Hepatocyte (in vitro differentiated cells): ENCODE measurements at places on chromosomes 5 and 9. TPM values are rescaled to one million over a fixed set of nuclear protein-coding genes. Genes with fewer than 3 reads are reported as not detected.

DNA sequence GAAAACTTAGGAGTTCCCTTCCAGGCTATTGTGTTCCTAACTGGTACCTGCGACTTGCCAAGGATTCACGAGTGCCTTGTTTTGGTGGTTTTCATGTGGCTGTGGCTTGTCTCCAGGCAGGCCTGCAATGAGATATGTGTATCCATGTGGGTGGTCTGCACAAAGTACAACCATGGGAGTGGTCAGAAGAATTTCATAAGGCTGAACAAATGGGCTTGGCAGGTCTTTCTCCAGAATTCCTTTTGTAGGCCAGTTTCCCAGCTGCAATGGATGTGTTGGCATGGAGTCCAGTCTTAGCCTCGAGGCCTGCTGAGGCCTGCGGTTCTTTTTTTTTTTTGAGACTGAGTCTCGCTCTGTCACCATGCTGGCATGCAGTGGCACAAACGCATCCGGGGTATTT is 28.8 kb upstream of the MELK start:
- DNase-seq: peak; percentile 18
- no peaks in the 10 kb centered on the region for H3K27me3 ChIP-seq
- no peaks in the 10 kb centered on the region for H3K4me1 ChIP-seq
- H3K36me3 ChIP-seq: no peaks in the 10 kb centered on the region

- no peaks in the 10 kb centered on the region for H3K36me3 ChIP-seq
- no peaks in the 10 kb centered on the region for H3K27me3 ChIP-seq
- no peaks in the 10 kb centered on the region for H3K4me1 ChIP-seq
Observed at GRCh38 chr9:69232135-69232534, 58.1 kb downstream of the TJP2 start.

DNA sequence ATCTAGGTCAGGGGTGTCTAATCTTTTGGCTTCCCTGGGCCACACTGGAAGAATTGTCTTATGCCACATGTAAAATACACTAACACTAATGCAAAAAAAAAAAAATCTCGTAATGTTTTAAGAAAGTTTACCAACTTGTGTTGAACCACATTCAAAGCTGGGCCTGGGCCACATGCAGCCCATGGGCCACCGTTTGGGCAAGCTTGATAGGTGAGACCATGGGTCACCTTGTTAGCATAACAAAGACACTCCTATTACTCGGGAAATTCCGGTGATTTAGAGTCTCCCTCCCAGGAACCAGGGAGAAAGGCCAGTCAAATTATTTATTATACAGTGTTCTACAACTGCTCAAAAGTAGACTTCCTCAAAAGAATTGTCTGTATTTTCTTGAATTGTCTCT is 12.7 kb downstream of the RECK start:
- H3K4me1 ChIP-seq: peaks cover 7% of the 10 kb centered on the region
- no peak overlapping the region for H3K4me3 ChIP-seq
- no peaks in the 10 kb centered on the region for H3K27me3 ChIP-seq
- no peak overlapping the region for H3K27ac ChIP-seq
- no peak for DNase-seq

DNA sequence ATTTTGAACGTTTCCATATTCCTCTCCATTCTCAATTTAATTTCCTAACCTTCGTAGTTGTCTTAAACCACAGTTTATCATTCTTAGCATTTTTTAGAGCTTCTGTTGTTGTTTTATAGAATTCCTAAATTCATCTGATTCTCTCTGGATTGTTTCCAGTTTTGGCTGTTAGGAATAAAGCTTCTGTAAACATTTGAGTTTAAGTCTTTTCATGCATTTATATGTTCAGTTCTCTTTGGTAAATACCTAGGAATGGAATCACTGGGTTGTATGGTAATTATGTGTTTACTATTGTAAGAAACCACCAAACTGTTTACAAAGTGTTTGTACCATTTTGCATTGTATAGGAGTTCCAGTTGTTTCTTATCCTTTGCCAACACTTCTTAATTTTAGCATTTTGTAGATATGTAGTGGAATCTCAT is 29.7 kb downstream of the GPR21 start:
- H3K27ac ChIP-seq: no peak overlapping the region
- DNase-seq: no peak
- H3K27me3 ChIP-seq: no peaks in the 10 kb centered on the region
- H3K36me3 ChIP-seq: no peaks in the 10 kb centered on the region
- no peaks in the 10 kb centered on the region for H3K4me1 ChIP-seq
- H3K4me3 ChIP-seq: no peak overlapping the region

- H3K4me1 ChIP-seq: no peaks in the 10 kb centered on the region
- peak overlapping the region; percentile 78 for H3K27ac ChIP-seq
- DNase-seq: peak; percentile 34
- no peaks in the 10 kb centered on the region for H3K27me3 ChIP-seq
- H3K4me3 ChIP-seq: peak overlapping the region; percentile 72
Observed at GRCh38 chr5:36607114-36607571, 737 bp downstream of the SLC1A3 start.

GRCh38 chr5:139710319-139711066 is 62.3 kb downstream of the CXXC5 start:
- H3K27me3 ChIP-seq: peaks cover 5% of the 10 kb centered on the region
- peaks cover 42% of the 10 kb centered on the region for H3K4me1 ChIP-seq
- DNase-seq: peak; percentile 91
- H3K27ac ChIP-seq: peak overlapping the region; percentile 25
- H3K36me3 ChIP-seq: no peaks in the 10 kb centered on the region

DNA sequence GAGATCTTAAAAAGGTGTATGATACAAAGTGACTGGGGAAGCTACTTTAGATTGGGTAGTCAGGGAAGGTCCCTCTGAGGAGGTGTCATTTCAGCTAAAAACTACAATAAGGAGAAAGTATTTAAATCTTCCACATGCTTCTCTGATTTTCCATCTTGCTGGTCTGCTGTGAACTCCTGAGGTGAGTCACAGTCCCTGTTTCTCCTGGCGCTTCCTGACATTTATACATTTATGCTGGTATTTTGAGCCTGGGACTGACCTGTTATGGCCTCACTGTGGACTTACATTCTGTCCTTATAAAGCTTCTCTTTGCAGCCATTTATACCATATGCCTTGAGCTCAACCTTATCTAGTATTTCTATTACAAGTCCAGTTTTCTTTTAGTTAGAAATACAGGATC is 95.1 kb downstream of the MED27 start:
- no peaks in the 10 kb centered on the region for H3K27me3 ChIP-seq
- DNase-seq: no peak
- H3K4me3 ChIP-seq: no peak overlapping the region
- peaks cover 7% of the 10 kb centered on the region for H3K4me1 ChIP-seq
- no peaks in the 10 kb centered on the region for H3K36me3 ChIP-seq

DNA sequence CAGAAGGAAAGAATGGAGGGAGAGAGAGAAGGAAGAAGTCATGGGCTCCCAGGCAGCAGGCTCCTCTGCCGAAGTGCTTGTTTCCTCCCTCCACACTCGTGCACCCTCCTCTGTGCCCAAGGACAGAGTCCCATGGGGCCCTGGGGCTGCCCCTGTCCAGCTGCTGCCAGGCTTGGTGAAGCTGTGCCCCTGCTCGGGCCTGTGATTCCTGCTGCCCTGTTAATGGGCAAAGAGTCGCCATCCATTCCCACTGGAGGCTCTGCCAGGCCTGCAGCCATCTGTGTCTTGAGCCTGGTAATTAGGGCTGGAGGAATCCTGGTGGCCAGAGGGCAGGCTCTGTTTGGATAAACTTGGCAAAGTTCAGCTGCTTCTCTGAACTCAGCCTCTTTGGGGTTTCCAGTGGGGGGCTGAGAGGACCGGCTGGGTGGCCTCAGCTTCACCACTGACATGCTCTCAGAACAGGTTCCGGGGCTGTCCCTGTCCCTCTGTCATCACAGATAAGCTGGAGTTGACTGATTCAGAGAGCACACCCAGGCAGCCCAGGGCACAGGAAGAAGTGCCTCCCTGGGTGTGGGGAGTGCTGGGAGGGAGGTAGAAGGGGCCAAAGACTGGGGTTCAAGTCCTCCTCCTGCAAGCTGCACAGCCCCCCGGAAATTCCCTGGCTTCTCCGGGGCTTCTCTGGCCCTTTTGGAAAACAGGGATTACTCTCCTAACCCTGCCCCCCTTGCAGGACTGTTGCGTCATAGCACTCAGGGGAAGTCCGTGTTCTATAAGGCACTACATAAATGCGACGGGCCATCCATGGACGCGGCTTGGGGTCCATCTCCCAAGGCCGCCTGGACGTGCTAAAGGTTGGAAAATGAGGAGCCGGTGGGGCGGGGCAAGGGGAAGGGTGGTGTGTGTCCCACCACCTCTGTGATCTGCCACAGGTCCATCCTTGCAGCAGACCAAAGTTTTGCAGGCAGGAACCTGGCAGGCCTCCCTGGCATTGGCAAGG is 154.8 kb downstream of the PAX5 start:
- no peak overlapping the region for H3K4me3 ChIP-seq
- H3K4me1 ChIP-seq: no peaks in the 10 kb centered on the region
- H3K36me3 ChIP-seq: no peaks in the 10 kb centered on the region

GRCh38 chr5:109574985-109575384 is 114.7 kb upstream of the MAN2A1 start:
- H3K4me3 ChIP-seq: no peak overlapping the region
- peaks cover 12% of the 10 kb centered on the region for H3K27me3 ChIP-seq
- DNase-seq: no peak
- H3K36me3 ChIP-seq: no peaks in the 10 kb centered on the region

- H3K27ac ChIP-seq: peak overlapping the region; percentile 60
- no peaks in the 10 kb centered on the region for H3K27me3 ChIP-seq
- H3K4me3 ChIP-seq: no peak overlapping the region
- peaks cover 26% of the 10 kb centered on the region for H3K4me1 ChIP-seq
- no peaks in the 10 kb centered on the region for H3K36me3 ChIP-seq
Observed at GRCh38 chr9:120730654-120731514, 16.6 kb upstream of the MEGF9 start.

DNA sequence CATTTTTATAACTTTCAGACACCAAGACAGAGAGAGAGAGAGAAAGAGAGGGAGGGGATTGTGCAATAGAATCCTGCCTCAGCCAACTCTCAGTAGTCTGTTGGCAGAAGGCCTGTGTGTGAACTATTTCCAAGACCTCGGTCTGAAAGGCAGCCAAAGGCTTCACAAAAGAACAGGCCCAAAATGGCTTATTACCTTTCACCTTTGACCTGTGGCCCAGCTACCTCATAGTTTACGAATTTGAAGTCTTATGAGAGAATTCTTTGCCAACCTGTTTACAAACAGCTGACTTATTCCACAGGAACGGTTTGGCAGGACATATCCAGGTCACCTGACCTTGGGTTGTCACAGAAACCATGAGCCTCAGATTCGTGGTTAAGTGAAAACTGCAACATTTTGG is 48.6 kb downstream of the NR2F1-AS1 start:
- DNase-seq: peak; percentile 30
- no peak overlapping the region for H3K4me3 ChIP-seq
- peak overlapping the region; percentile 2 for H3K27ac ChIP-seq
- H3K27me3 ChIP-seq: no peaks in the 10 kb centered on the region
- no peaks in the 10 kb centered on the region for H3K4me1 ChIP-seq

DNA sequence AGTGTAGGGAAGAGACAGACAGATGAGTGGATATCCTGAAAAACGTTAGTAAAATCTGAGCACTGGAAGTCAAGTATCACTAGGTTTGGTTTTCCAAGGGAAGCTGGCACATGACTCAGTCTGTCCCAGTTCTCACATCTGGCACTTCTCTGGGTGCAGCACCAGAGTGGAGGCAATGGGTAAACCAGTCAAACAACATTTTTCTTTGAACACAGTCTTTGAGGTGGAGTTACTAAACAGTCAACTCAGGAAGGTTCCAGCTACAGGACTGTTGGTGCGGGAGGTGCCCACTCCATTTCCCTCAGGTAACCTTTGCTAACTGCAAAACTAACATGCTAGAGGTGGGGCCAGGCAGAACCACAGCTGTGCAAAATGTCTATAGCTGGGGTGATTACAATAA is 301.4 kb upstream of the RFX3 start:
- no peaks in the 10 kb centered on the region for H3K36me3 ChIP-seq
- no peak overlapping the region for H3K4me3 ChIP-seq
- no peak for DNase-seq
- H3K27me3 ChIP-seq: no peaks in the 10 kb centered on the region

PDE8B gene
- total RNA-seq: 9.2 and 13.2 TPM in 2 replicates

CA9 gene
- 0.27 TPM in 1 of 2 replicates, not detected in the other for total RNA-seq

IL4 gene
- not detected in 2 replicates for total RNA-seq

CORO2A gene
- 24.6 and 27.1 TPM in 2 replicates for total RNA-seq

PPP1R26 gene
- 12.5 and 15.6 TPM in 2 replicates for total RNA-seq

CARD9 gene
- 0.68 and 0.80 TPM in 2 replicates for total RNA-seq

GCNT4 gene
- total RNA-seq: 7.9 and 8.3 TPM in 2 replicates
